ENCODE measurements at places on chromosomes 1 and 21.

- DNase-seq, result no peak
Observed at GRCh38 chr1:235670157-235670776, 20.7 kb upstream of the GNG4 start.

- no peak for DNase-seq
Observed at GRCh38 chr1:212852105-212852688, 4.7 kb upstream of the SPATA45 start.

DNA sequence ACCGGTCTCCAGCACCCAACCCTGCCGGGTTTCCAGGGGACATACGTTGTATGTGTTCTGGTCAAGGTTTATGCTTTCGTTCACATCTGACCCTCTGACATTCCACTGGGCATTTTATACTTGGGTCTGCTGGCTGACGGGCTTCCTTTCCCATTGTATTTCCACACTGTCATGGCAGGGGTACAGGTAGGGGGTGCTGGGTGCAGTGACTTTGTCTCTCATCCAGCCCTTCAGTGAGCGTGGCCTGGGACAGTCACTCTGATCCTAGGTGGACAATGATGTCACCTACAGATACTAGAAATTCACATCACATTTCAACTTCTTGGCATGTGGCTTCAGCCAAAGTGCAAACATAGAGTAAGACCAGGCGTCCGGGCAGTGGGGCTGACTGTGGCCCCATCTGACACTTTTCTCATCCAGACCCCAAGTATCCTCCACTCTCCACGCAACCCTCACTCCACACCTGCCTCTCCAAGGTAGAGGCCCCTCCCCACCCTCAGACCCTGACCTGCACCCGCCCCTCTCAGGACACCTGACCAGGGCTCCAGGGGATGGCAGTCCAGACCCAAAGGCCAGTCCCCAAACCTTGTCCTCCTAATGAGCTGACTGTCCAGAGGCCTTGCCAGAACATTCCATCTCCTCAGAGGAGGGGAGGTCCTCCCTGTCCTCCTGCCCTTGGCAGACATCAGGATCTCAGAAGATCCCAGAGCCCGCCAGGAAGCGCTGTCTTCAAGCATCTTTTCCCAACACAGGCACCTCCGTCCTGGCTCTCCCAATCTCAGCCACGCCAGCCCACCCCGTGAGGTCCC is 743 bp upstream of the KRTAP10-10 start:
- no peak for DNase-seq

- DNase-seq, result peak; percentile 52
Observed at GRCh38 chr1:229230140-229230892, 40.6 kb upstream of the RAB4A start.

DNA sequence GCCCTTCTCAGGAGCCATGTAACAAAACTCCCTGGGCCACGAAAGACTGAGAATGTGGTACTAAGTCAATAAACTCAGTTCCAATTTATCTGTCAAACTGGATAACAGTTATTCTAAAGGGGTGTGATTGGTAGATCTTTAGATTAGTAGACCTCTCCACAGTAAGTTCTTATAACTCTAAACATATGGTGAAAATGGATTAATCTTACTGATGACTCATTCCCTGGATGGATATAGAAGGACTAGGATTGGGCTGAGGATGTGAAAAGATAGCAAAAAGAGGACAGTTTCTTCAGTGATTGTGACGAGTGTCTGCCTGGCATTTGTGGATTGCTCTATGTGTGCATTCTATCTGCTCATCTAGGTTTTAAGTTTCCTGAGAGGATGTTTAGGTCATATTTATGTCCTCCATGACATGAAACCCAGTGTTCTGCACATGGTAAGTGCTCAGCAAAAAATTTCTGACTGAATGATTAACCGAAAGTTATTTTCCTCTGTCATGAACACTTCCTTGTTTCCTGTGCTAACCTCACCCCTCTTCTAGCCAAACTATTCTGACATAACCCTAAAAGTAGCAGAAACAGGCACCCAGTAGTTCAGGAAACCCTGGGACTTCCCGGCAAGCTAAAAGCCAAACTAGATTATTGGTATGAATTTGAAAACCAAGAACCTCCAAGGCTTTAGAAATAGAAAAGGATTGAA is 397.5 kb upstream of the PLXNA2 start:
- DNase-seq, result no peak

- DNase-seq, result no peak
Observed at GRCh38 chr1:20076710-20077461, 6.9 kb downstream of the PLA2G5 start.

GRCh38 chr1:119286587-119287181 is 81.9 kb upstream of the HAO2 start:
- peak; percentile 27 for DNase-seq

DNA sequence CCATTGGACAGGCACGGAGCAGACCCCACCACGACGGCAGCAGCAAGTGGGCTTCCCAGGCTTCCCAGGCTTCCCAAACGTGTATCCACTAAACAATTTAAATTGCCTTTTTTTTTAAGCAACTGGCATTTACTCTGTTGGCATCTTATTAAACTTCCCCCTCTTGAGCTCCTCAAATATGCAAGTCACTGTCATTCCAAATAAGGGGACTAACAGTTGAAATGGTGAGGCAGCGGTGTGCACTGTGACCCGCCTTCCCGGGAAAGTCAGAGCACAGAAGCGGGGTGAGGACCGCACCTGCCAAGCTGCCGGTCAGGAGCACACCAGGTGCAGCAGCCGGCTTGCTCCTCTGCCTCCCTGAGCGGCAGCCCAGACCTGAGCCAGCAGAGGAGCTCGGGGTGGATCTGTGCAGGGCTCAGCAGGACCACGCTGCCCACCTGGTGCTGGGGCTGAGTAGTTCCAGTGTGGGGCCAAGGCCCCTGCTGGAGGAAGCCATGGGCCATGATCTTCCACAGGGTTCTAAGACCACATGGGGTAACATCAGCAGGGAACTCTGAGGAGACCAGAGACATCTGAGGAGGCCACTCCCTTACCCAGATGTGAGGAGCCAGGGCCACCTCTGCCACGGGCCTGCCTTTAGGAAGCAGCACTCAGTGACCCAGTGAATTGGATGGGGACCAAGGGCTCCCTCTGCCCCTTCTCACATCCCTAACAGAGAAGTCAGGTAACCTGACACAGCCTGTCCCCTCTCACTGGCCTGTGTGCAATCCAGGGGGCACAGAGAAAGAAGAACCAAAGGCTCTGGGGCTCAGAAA is 245.4 kb downstream of the NPHP4 start:
- DNase-seq, result no peak

DNA sequence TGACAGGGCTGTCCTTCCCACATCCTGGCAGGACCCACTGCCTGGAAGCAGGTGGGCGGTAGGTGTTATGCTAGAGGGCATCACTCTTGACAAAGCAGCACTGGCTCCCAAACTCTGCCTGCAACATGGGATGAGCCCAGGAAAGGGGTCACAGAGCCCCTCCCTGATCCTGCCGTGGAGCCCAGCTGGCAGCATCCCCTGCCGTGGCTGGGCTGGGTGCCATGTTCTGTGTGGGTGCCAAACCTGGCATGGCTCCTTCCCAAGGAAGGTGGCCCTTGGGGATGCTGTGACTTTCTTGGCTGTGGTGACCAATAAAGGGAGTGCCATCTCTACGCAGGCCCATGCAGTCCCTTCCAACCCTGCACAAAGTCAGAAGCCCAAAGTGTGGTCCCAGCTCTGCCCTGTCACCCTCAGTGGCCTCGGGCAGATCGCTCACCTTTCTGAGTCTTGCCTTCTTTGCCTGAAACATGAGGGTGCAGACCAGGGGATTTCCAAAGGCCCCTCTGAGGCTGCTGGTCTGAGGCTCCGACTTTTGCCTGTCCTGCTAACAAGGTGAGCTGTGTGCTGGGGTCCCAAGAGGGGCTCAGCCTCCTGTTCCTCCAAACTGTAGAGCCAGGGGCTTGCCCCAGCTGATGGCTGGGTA is 6.0 kb downstream of the CDK18 start:
- no peak for DNase-seq

DNA sequence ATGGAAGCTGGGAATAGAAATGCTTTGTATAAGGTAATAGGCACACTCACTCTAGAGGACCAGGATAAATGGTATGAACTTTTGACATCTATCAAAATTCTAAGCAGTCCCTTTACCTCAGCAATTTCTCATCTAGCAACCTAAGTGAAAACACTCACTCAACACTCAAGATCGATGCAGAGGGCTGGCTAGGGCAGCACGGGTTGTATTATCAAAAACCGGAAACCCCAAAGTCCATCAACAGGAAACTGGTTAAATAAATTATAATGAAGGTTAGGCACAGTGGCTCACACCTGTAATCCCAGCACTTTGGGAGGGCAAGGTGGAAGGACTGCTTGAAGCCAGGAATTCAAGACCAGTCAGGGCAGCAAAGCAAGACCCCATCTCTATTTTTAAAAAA is 9.4 kb downstream of the USP48 start:
- DNase-seq, result no peak

GRCh38 chr1:53532912-53533311 is 73.7 kb downstream of the DMRTB1 start:
- DNase-seq, result no peak

- no peak for DNase-seq
Observed at GRCh38 chr1:14426854-14427253, 171.6 kb upstream of the KAZN start.

DNA sequence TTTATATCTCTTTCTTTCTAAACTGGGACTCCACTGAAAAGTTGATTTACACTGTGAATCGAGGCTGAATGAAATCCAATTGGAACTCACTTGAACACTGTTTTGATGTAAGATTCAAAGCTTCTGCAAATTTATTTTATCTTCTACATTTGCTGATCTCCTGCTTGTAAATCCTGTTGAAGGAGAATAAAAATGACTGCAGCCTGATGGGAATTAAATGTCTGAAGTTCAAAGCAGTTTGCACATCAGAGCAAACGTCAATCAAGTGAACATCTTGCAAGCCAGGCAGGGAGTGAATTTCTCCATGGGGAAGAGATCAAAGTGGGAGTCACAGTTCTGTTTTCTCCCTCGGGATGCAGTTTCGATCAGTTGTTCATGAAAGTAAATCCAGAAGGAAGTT is 127.2 kb downstream of the CACHD1 start:
- DNase-seq, result no peak

GRCh38 chr1:40917995-40918711 is 56.0 kb upstream of the CITED4 start:
- no peak for DNase-seq

DNA sequence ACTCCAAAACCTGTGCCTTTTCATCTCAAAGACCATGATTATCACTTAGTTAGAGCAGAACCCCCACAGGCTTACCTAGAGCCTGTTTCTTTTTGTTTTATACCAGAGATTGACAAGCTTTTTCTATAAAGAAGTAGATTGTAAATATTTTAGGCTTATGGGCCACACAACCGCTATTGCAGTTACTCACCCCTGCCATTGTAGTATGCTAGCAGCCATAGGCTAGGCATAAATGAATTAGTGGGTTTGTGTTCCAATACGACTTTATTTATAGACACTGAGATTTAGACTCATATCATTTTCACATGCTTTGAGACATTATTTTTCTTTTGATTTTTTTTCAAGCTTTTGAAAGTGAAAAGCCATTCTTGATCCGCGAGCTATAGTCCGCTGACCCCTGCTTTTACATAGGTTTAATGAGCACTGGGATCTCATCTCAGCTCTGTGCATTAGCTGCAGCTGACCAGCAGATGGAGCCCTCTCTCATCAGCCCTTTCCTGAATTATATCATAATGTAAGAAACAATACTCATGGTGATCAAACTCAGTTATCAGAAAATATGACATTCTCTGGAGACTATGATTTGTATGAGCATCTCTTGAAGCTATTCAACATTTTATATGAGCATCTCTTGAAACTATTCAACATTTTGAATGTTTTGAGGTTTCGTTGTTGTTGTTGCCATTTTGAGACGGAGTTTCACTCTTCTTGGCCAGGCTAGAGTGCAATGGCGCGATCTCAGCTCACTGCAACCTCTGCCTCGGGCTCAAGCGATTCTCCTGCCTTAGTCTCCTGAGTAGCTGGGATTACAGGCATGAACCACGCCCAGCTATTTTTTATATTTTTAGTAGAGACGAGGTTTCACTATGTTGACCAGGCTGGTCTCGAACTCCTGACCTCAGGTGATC is 111.9 kb upstream of the L1TD1 start:
- DNase-seq, result peak; percentile 30

DNA sequence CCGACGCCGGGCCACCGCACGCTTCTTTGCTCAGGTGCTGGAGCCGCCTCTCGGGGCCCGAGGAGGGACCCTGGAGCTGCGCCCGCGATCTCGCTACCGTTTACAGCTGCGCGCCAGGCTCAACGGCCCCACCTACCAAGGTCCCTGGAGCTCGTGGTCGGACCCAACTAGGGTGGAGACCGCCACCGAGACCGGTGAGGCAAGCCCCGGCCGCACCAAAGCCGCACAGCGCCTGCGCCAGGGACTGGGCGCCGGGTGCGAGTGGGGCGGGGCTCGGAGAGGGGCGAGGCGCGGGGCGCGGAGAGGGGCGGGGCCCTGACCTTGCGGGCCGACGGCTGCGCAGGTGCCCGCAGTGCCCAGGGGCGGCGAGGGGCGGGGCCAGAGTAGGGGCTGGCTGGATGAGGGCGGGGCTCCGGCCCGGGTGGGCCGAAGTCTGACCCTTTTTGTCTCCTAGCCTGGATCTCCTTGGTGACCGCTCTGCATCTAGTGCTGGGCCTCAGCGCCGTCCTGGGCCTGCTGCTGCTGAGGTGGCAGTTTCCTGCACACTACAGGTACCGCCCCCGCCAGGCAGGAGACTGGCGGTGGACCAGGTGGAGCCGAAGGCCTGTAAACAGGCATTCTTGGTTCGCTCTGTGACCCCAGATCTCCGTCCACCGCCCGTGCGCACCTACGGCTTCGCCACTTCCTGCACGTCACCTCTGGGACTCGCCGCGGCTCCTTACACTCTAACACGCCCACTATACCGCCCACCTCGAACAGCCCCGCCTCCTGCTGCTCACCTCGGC is 9.8 kb upstream of the CDC20 start:
- DNase-seq, result no peak

GRCh38 chr21:21183092-21183491 is 184.9 kb downstream of the NCAM2 start:
- DNase-seq, result no peak

- DNase-seq, result no peak
Observed at GRCh38 chr1:118963456-118964430, 24.4 kb downstream of the TBX15 start.

DNA sequence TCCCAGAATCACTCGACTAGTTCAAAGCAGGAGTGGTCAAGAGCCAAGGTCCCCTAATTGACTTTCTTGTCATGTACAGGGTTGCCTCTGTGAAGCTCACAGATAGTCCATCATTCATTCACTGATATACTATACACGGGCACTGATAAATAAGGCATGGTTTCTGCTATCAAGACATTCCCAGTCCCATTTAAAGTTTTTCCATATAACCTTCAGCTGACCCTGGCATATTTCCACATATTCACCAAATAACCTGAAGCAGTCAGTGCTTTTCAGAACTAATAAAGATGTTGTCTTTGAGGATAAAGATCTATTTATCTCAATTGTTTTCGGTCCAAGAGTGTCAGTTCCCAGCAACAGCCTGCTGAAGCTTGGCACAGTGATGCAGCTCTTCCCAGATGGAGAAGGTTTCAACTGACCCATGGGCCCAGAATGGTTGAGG is 173.4 kb downstream of the ZZZ3 start:
- DNase-seq, result no peak

All from AML-193 (cell line).